MV-4-11 (cell line): ENCODE measurements at places on chromosomes 5 and 9.
A peak's percentile ranks its signal among the peaks of the same experiment; 100 is the strongest.

- no peak for DNase-seq
Observed at GRCh38 chr9:128389395-128390149, 18.4 kb downstream of the URM1 start.

- DNase-seq = peak; percentile 84
Observed at GRCh38 chr5:61866930-61867329, 439.1 kb upstream of the KIF2A start.

DNA sequence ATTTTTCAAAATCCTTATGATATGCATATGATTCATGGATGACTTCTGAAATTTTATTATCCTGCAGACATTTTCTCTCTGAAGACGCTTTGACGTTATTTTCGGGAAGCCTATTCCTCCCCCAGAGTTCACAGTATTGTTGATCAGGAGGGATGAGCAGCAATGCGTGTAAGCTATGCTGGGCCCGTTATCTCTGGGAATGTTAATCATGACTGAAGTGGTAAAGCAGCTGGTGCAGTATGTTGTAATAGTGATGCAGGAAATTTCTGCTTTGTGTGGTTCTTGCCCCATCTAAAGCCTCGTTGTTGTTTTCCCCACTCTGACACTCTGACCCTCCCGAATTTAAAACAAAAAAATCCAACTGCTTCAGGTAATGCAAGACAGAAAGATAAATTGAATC is 1797.8 kb upstream of the WWC1 start:
- DNase-seq = no peak

DNA sequence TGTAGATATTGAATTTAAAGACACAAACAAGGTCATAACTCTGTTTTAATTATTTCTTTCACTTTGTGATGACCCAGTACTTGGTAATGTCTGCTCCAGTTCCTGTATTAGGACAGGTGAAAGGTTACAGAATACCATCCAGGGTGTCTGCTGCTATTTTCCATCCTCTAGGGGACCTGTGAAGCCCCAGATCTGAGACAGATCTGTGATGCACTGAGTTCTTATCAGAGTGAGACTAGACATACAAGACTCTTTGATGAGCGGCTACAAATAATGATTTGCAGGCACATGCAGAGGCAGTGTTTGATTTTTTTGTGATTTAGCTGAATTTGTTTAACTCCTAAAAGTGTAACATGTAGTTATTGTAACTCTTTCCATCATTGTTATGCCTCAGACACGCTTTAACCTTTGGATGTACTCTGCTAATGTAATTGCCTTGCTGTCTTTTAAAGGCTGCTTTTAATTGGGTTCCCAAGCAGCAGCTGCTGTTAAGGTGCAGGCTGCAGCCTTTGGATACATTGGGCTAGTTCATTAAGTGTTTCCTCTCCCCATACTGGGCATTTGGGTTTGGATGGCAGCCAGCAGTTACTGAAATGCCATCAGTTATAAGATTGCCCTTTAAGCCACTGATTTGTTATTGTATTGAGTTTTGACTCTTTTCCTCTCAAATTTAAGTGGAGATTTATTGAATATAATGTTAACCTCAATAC is 63.3 kb downstream of the RASGRF2 start:
- DNase-seq = no peak

DNA sequence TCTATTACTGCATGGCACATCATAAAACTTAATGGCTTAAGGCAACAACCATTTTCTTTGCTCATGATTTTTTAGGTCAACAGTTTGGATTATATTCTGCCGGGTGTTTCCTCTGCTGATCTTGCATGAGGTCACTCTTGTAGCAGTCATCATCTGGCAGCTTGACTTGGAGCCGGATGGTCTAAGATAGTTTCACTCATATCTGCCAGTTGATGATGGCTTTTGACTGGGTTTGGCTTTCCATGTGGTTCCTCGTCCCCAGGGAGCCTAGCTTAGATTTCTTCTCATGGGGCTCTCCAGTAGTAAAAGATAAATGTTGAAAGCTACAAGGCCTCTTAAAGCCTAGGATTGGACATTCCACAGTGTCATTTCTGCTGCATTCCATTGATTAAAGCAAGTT is 27.4 kb downstream of the LNPEP start:
- DNase-seq = peak; percentile 85

- no peak for DNase-seq
Observed at GRCh38 chr5:138890644-138891043, 15.5 kb upstream of the LRRTM2 start.

DNA sequence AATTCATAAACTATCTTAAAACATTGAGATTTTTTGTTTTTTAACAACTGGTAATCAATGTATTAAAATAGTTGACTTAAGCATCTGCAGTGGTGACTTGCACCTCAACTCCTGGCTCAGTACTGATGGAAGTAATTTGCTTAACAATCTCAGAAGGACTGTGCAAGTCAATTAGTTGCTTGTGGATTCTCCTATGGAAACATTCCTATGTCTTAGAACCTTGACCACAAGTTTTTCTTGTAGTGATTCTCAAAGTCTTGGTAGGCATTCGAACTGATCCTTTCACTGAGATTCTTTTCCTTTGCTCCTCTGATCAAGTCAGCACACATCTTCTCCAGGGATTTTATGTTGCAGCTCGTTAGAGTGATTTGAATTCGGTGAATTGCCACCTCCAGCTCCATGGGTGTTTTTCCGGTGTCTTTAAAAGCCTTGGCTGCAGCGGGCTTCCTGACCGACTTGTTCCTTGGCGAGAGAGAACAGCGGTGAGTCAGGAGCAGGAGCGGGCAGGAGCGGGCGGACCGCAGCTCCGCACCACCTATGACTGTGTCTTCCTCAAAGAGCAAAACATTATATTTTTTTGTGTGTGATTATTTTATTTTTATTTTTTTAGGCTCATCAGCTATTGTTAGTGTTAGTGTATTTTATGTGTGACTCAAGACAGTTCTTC is 21.1 kb downstream of the HMGXB3 start:
- no peak for DNase-seq

DNA sequence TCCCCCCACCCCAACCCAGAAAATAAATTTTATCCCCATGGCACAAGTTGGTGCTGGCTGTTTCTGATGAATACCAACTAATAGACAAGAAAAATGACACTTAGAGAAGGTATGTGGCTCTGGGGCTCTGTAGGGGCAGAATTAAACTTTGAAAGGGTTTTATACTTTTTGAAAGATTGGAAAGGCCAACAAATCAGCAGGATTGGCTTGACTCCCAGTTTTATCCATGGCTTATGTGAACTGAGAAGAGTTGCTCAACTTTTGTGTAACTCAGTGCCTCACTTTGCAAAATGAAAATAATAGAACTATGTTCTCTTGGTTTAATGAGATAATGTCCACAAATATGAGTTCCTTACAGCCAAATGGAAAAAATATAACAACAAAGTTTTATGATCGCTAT is 288.9 kb upstream of the KIF2A start:
- DNase-seq = no peak

DNA sequence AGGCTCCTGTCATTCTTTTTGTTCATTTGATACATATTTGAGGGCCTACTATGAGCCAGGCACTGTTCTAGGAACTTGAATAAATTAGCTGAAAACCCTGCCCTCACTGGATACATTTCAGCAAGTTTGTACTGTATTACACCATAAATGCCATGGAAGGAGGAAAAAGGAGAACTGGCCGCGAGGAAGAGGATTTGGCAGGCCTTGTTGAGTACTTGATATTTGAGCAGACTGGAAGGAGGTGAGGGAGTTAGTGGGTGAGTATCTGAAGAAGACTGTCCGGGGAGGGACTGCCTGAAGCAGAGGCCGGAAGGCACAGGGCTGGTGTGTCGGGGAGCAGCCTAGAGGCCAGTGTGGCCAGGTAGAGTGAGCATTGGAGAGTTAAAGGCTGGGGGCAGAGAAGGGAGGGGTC is 4.5 kb downstream of the SNX30 start:
- peak; percentile 83 for DNase-seq

DNA sequence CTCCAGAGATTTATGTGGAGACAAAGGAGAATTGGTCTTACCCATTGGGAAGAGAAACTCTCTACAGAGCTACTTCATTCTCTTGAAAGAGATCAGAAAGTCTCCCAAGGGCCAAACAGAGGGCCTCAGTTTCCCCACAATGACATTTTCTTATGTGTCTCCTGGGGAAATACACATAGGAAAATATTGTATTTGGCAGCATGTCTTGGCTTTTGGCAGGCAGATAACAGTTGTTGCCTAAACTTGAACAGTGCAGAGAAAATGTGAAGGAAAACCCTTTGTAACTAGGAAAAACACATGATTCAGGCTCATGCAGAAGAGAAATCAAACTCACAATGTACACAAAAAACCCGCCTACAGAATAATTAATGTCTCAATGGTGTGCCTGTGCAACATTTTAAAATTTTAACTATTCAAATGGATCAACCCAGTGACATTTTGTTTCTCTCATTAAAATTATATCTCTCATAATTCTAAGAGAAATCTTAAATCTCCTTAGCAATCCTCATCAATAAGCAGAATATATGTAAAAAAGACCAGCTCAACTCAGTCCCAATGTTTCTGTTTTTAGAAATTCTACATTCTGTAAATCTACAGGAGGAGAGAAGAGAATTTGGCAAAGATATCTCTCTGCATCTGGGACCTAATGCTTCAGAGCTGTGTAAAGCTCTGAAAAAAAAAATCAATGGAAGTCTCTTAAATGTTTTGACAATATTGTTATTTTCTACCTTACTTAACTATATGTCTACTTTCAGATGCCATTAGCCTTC is 205.1 kb downstream of the ADAMTSL1 start:
- DNase-seq = no peak

- no peak for DNase-seq
Observed at GRCh38 chr5:159027504-159027903, 72.2 kb downstream of the EBF1 start.

- DNase-seq = no peak
Observed at GRCh38 chr9:133277467-133277866, 2.5 kb upstream of the ABO start.

- DNase-seq = no peak
Observed at GRCh38 chr9:135821733-135822373, 85.5 kb downstream of the CAMSAP1 start.

- DNase-seq = no peak
Observed at GRCh38 chr5:96909435-96909834, 26.4 kb upstream of the LNPEP start.
